ENCODE measurements at places on chromosomes 16 and 17.
A peak's percentile ranks its signal among the peaks of the same experiment; 100 is the strongest.

DNA sequence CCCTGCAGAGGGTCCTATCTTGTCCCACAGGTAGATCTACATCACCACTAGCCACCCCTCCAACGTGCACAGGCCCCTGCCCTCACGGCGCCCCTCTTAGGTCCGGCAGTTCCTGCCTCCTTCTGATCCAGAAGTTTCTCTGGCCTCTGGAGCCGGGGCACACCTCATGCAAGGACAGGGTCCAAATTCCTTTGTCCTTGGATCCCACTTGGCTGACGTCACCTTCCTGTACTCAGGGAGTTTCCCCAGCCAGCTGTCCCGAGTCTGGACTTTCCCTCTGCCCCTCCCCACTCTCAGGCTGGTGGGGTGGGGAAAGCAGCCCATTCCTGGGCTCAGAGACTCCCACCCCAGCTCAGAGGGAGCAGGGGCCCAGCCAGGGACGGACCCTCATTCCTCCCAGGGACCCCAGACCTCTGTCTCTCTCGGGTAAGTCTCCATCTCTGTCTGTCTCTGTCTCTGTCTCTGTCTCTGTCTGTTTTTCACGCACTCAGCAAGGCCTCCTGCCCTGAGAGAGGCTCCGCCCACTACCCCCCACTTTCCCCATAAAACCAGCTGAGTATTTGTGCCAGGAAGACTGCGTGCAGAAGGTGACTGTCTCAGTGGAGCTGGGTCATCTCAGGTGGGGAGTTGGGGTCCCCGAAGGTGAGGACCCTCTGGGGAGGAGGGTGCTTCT lies at the start of gene IL32:
IL32 (plus strand) TSS at position 572 of the 673 bp plus-strand sequence. CDS start 172 bp downstream, outside the sequence.
- no peak for DNase-seq

DNA sequence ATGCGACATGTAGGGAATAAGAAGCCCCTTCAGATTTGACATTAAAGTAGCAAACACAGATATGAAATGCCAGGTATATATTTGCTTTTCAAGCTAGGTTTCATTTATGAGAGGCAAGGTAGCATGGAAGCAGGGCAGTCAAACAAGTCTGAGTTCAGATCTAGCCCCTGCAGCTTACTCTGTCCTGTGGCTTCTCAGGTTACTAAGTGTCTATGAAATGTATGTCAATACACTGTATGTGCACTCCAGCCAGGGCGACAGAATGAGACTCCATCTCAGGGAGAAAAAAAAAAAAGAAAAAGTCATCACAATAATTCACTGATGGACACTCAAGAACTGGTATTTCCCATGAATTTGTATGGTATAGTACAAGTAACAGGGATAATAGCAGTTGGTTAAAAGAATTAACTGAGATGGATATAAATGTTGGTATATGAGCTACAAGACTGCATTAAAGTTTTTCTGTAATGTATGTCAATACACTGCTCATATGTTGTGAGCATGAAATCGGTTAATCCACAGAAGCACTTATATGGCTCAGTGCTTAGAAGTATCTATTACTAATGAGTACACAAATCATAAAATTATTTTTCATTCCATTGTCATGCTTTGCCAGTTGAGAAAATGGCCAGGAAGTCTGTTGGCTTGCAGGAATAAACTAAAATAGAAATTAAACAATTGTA lies 2.9 kb upstream of the WSB1 start:
- DNase-seq, result peak; percentile 61

GRCh38 chr16:86929057-86929871 lies 350.9 kb downstream of the FOXL1 start:
- no peak for DNase-seq

- DNase-seq, result peak; percentile 46
Measured at GRCh38 chr17:41917679-41918313, 955 bp downstream of the ACLY start.

GRCh38 chr17:68273722-68274121 lies 17.2 kb downstream of the SLC16A6 start:
- no peak for DNase-seq

DNA sequence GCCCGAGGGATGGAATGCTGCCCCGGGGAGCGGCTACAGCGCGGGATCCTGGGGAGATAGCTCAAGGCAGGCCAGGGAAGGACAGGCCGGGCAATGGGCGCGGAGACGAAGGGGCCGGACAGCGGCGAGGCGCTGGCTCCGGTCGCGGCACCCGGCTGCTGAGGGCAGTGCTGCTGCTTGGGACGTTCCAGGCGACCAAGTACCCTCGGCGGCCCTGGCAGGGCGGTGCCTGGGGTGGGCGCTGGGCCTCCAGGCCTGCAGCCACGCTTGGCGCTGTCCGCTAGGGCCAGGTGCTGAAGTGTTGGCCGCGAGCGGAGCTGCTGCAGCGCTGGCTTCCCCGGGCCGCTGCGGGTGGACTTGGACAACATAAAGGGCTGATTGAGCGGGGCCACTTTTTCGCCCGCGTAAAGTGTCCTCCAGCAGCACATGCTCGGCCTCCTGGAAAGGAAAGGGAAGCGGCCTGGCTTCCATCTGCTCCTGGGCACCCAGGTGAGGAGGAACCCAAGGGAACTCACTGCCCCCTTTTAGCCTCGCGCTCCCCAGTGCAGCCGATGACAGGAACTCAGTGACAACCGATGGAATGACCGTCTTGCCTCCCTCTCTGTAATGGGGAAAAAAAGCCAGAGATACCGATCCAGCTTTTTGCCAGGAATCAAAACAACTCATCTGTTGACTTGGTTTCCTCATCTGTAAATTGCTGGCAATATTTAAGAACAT lies 23.7 kb downstream of the CLEC3A start:
- DNase-seq, result no peak

DNA sequence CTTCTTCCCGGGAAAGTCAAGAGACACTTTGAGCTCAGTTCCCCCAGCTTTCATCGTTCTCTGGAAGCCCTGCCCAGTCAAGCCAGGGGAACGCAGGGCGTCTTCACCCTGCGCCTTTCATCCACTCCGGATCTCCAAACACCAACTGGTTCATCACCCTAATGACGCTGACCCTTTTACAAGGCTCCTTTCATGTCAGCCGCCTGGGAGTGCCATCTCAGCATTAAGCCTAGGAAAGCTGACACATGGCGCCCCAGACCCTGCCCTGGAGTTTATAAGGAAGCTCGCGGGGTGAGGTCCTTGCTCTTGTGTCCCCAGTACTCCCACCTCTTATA lies 594 bp upstream of the DNAJC7 start:
- DNase-seq, result peak; percentile 47

DNA sequence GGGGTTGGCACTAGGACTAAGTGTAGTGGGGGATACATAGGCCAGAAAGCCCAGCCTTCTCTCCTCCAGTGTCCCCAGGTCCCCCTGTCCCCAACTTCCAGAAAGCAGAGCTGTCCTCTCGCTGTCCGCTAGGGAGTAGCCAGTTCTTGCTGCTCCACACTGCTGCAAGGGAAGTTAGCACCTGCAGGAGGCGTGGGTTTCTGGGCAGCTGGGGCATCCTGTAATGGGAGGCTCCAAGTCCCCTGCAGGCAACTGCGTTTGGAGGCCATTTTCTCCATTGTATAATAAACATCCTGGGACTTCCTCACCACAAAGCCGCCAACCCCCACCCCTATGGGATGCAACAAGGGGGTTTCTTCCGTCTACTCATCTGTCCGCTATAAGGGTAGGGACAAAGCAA lies 1.7 kb downstream of the RPRML start:
- no peak for DNase-seq

GRCh38 chr17:17647524-17648178 lies 33.6 kb upstream of the RAI1 start:
- no peak for DNase-seq

DNA sequence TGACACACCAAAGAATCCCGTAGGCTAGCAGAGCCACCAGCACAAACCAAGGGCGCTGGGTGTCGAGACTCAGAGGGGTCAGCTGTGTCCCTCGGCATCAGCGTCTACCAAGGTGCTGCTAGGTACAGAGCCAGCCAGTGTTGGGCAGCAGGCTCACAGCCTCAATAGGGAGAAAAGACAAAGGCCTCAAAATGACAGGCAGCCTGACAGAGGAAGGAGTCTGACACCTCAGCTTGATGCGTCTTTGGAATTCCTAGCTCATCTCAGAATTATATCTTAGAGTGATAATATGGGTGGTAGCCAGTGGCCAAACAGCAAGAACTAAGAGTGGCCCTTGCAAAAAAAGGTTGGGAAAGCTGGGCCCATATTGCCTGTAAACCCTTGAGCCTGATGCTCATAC lies 45.9 kb downstream of the HS3ST3B1 start:
- no peak for DNase-seq

DNA sequence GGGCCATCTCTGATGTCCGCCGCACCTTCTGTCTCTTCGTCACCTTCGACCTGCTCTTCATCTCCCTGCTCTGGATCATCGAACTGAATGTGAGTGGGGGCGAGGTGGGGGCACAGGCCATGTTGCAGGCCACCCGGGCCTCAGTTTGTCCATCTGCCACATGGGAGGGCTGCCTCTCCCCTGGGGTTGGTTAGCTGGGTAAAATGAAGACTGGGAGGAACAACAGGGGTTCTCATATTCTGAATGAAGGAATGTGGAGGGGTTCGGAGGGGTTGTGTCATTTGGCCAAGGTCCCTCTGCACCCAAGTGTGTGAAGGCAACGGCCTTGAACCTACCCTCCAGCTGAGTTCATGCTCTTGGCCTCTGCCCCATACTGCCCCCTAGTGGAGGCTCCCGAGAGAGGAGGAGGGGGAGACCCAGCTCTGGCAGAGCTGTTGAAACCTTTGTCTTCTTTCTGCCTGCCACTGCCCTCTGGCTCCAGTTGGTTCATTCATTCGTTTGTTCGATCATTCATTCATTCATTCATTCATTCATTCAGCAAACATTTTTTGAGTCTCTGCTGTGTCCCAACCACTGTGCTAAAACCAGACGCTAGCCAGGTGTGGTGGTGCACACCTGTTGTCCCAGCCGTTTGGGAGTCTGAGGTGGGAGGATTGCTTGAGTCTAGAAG lies 11.4 kb upstream of the TCAP start:
- DNase-seq, result no peak

GRCh38 chr17:75367312-75367711 lies 38.2 kb downstream of the GRB2 start:
- no peak for DNase-seq

- DNase-seq, result no peak
Measured at GRCh38 chr16:56351481-56351880, 73.9 kb downstream of the AMFR start.

- DNase-seq, result no peak
Measured at GRCh38 chr17:79654350-79654959, 43.6 kb upstream of the RBFOX3 start.

- DNase-seq, result peak; percentile 52
Measured at GRCh38 chr17:41801374-41802271, 10.1 kb downstream of the P3H4 start.

DNA sequence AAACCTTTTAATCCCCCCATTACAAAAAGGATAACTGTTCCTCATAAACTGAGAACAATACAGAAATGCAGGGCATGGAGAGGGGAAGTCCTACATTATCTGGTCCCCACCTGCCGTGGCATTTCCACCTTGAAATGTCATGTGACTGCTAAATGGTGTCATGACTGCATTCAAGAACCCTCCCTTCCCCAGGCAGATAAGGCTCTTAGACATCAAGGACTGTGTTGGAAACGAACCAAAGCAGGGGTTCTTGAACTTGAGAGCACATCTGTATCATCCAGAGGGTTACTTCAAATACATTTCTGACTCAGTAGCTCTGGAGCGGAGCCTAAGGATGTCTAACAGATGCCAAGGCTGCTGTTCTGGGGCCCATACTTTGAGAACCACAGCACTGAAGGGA lies 18.4 kb downstream of the CMTM3 start:
- DNase-seq, result no peak

GRCh38 chr17:1999557-2000251 lies 25.4 kb downstream of the RTN4RL1 start:
- DNase-seq, result peak; percentile 96

DNA sequence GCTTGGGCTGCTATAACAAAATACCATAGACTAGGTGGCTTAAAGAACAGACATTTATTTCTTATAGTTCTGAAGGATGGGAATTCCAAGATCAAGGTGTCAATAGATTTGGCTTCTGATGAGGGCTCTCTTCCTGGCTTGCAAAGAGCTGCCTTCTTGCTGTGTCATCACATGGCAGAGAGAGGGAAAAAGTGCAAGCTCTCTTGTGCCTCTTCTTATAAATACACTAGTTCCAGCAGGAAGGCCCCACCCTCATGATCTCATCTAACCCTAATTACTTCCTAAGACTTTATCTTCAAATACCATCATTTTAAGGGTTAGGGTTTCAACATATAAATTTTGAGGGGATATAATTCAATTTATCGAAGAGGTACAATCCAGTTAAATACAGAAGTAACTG lies 30.6 kb downstream of the ABCA9 start:
- no peak for DNase-seq

DNA sequence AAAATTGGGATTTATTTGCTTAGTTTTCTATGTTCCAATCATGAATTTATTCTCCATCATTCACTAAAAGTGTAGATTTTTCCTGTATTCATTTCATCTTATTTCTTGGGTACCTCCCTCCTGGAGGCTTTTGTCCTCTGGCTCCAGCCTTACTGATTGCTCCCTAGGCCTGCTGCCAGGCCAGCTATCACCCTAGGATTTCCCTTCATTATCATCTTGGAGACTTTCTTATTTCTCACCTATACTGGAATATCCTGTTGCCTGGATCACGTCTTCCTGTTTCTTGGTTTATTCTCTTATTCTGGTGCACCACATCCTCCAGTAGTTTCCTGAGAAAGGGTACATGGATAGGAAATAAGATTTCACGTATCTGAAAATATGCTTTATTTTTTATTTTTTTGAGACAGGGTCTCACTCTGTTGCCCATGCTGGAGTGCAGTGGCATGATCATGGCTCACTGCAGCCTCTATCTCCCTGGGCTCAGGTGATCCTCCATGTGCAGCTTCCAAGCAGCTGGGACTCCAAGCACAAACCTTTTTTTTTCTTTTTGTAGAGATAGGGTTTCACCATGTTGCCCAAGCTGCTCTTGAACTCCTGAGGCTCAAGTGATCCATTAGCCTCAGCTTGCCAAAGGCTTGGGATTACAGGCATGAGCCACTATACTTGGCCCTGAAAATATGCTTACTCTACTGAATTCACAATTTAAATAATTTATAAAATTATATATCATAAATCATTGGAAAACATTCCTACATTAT lies 13.3 kb upstream of the KPNB1 start:
- no peak for DNase-seq

- no peak for DNase-seq
Measured at GRCh38 chr16:50012182-50012581, 12.8 kb upstream of the CNEP1R1 start.

GRCh38 chr16:67399218-67399733 lies 6.0 kb upstream of the TPPP3 start:
- DNase-seq, result no peak

Measured in SHP77 (cell line).